Endothelial cell (in vitro differentiated cells): ENCODE measurements at places on chromosomes 7 and 10. TPM values are rescaled to one million over a fixed set of nuclear protein-coding genes. Genes with fewer than 3 reads are reported as not detected.

ZNF804B gene
- not detected for total RNA-seq

DNA sequence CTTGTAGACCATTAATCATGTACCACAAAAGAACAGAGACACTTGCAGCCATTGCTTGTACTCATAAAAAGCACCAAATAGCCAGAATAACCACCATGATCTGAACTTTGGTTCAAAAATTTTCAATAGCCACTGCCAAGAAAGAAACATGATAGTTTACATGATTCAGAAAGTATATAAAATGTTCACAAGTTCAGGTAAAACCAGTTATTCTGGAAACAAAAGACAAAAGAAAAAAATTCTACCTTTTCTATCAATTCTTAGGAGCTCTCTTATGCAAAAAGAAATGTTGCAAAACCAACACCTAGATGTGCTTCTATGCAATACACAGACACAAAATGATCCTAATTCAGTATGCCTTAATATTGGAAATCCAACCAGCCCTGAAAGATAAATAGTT, 108.7 kb downstream of the PCLO start:
- no peak overlapping the region for H3K27ac ChIP-seq
- no peak for DNase-seq

DNA sequence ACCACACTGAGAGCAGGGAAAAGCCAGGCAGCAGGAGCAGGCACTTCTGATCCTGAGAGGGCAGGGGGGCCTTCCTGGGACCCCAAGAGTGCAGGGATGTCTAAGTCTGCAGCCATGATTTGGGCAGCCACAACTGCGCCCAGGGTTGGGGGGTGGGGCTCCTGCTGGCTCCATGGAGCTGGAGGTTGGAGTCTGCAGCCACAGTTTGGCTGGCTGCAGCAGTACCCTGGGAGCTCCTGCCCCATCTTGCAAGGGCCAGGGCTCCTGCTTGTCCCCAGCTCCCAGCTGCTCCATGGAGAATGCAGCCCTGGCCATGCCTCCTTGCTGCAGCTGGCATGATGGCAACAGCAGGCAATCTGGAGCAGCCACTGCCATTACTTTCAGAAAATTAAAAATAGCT, 679.7 kb upstream of the LRRTM3 start:
- H3K27ac ChIP-seq = no peak overlapping the region
- no peak overlapping the region for H3K4me3 ChIP-seq
- no peak for DNase-seq
- peaks cover 2% of the 10 kb centered on the region for H3K27me3 ChIP-seq
- no peaks in the 10 kb centered on the region for H3K36me3 ChIP-seq
- H3K4me1 ChIP-seq = no peaks in the 10 kb centered on the region

GRCh38 chr7:51309361-51310130, 7.1 kb downstream of the COBL start:
- DNase-seq = no peak
- H3K27ac ChIP-seq = no peak overlapping the region
- H3K4me1 ChIP-seq = no peaks in the 10 kb centered on the region
- H3K4me3 ChIP-seq = no peak overlapping the region
- H3K27me3 ChIP-seq = no peaks in the 10 kb centered on the region

GRCh38 chr10:17003651-17004286, 125.8 kb downstream of the CUBN start:
- peaks cover 6% of the 10 kb centered on the region for H3K27me3 ChIP-seq
- peaks cover 41% of the 10 kb centered on the region for H3K4me1 ChIP-seq
- peak overlapping the region; percentile 64 for H3K27ac ChIP-seq
- no peak overlapping the region for H3K4me3 ChIP-seq
